ENCODE measurements at places on chromosomes 1 and 21. TPM values are rescaled to one million over a fixed set of nuclear protein-coding genes. Genes with fewer than 3 reads are reported as not detected.

Gene ZNF593OS
- polyA plus RNA-seq = 0.62 TPM

Gene LCE1A
- polyA plus RNA-seq = not detected

DNA sequence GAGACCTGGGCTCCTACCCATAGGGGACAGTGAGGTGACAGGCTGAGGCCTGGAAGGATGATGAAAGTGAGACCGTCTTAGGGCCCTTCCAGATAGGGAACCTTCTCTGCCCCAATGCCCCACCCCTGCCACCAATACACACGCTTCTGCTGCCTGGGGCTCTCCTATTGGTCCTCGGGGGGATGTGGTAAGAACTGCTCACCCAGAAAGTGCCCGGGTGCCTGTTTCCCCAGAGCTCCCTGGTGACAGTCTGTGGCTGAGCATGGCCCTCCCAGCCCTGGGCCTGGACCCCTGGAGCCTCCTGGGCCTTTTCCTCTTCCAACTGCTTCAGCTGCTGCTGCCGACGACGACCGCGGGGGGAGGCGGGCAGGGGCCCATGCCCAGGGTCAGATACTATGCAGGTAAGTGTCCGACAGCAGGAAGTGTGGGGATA lies 948 bp downstream of the SEMA4A start:
- DNase-seq = no peak

GRCh38 chr1:9013819-9014218 lies 12.4 kb downstream of the SLC2A7 start:
- no peak for DNase-seq

- no peak for DNase-seq
Measured at GRCh38 chr1:245650441-245650960, 495.7 kb downstream of the KIF26B start.

Gene SELP
- polyA plus RNA-seq = 9.5 TPM

Gene SLC1A7
- 0.08 TPM for polyA plus RNA-seq

DNA sequence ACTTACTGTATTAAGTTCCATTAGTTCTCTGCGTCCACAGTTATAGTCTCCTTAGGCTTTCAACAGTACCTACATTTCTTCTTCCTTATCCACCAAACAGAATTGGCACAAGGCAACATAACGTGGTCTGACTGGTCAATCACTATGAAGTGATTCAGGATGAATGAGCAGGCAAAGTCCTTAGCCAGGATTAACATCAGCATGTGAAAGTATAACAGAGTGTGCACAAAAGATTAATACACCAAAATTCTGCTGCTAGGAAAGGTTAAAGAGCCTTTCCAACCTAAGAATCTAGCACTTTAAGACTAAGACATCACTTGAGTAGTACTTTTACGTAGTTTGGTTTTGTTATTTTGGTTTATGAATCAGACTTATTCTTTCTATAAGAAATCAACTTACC lies 15.8 kb downstream of the DEPDC1 start:
- DNase-seq = no peak

DNA sequence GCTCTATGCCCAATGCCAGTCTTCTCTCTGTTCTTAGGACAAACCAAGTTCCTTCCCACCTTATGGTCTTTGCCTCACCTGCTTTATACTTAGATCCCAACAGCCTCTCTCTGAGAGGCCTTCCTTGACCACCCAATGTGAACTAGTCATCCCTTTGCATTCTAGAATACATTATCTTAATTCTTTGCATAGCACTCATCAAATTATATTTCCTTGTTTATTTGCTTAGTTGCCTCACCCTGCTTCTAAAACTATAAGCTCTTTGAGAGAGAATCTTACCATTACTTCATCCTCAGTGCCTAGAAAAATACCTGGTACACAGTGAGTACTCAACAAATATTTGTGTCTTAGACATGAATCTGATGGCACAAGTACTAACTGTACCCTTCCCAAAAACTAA lies 8.0 kb downstream of the PIGP start:
- DNase-seq = no peak

GRCh38 chr1:148315071-148315811 lies 163.2 kb upstream of the NBPF11 start:
- DNase-seq = no peak

- no peak for DNase-seq
Measured at GRCh38 chr1:6183520-6183989, 3.4 kb upstream of the CHD5 start.

- no peak for DNase-seq
Measured at GRCh38 chr1:159005161-159005560, 4.5 kb upstream of the IFI16 start.

DNA sequence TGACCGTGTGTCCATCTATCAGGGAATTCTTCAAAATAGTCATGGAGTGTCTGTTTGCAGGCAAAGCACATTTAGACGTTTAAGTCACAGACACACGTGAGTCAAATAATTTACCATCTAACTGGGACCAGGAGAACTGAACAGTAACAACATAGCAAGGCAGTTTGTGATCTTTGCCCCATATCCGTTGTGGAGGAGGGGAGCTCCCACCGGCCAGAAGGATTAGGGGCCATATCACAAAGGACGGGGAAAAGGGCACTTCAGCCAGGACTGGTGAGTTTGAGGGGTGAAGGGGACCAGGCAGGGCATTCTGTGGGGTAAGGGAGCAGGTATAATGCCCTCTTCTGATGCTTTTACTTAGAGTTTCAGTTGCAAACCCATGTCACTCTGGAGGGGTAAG lies 22.9 kb downstream of the ELAPOR1 start:
- DNase-seq = no peak

DNA sequence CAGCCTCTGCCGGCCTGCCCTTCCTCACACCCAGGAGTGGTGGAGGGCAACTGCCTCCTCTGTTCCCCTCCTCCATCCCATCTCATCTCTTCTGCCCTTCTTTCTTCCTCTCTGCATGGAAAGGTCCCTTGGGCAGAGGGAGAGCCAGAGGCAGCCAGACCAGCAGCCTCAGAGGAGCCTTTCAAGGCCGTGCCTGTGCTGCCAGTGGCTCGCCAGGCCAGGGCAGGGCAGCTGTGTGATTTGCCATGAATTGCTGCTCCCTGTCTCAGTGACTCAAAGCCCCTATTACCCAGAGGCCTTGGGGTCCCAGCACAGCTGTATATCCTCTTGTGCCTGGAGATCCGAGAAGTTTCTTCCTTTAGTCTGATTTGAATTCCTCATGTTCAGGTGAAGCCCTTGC lies 21.9 kb downstream of the TMCC2 start:
- no peak for DNase-seq

- DNase-seq = no peak
Measured at GRCh38 chr1:110615548-110616130, 9.5 kb upstream of the KCNA2 start.

Gene LCE1D
- polyA plus RNA-seq = not detected

DNA sequence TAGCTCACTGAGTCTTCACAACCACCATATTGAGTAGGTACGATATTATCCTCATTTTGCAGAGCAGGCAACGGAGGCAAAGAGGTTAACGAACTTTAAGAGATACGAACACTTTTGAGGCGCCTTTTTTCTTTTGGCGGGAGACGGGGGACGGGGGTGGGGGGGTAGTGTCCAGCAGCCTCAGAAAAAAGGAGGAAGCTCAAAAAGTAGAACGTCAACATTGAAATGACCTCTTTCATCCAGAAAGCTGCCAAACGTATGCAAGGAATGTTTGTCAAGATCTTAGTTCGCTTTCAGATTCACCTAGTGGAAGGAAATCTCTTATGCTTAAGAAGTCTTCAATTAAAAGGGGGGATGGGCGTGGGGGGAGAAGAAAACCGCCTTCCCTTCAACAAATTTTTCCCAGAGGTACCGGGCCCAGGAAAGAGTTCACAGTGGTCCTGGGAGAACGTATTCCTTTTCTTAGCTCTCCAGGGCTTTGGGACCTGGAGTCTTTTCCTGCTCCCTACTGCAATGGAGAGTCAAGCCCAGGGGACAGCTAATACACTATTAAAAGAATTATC lies 1.1 kb upstream of the PCAT6 start:
- no peak for DNase-seq

- no peak for DNase-seq
Measured at GRCh38 chr1:46575300-46575699, 23.9 kb upstream of the KNCN start.

Gene CELA2A
- polyA plus RNA-seq = 0.31 TPM

DNA sequence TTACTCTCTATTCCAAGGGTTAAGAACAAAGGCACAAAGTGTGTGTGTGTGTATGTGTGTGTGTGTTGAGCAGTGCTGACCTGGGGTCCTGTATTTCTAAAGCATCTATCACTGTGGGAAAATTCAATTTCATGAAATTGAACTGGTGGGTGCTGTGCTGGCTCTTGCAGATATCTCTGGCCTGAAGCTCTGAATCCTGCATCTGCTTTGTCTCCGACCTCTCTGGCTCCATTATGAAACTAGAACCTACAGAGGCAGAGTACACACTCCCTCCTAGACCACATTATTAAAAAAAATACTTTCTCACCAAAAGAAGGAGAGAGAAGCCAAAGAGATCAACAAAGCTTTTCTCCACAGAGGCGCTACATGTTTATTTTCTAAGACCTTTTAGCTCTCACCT lies 88.4 kb upstream of the PDE4B start:
- DNase-seq = no peak

Gene ETS2
- 45.0 TPM for polyA plus RNA-seq

GRCh38 chr1:109368464-109368863 lies 29.3 kb downstream of the SORT1 start:
- DNase-seq = no peak

GRCh38 chr1:207959910-207960309 lies 49.0 kb upstream of the CD34 start:
- no peak for DNase-seq

- DNase-seq = no peak
Measured at GRCh38 chr1:113058941-113059706, 13.9 kb upstream of the LRIG2 start.

DNA sequence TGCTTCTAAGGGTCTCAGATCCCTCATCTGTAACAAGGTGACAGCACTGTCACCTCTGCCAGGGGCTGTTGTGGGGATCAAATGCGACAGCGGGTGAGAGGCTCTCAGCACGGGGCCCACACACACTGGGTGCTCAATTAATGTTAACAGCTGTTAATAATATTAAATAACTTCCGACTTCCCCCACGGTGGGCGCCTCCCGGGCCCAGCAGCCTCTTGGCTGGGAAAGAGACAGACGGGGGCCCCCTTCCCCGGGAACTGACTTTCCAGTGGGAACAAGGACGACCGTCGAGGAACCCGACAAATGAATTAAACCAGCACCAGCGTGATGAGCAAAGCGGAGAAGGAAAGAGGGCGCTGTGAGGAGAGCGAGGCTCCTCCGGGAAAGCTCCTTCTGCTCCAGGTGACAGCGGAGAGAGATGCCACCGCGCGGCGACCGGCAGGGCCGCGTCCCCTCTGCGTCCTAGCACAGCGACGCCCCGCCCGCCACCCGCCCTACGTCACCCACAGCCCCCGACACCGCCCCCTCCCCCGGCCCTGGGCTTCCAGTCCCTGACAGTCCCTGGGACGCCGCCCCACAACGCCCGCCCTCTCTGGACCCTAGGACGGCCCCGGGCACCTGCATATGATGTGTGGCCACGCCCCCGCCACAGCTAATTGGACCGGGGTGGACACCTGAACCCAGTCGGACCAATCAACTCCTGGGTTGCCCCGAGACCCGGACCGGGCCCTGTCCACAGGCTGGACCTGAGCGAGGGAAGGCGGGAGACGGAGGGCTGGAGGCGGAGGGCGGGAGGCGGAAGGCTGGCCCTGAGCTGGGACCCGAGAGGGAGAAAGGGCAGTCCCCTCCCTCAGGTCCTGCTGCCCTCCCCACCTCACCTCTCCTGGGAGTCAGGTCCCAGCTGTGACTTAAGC lies 38.2 kb downstream of the MATN1 start:
- DNase-seq = peak; percentile 16

DNA sequence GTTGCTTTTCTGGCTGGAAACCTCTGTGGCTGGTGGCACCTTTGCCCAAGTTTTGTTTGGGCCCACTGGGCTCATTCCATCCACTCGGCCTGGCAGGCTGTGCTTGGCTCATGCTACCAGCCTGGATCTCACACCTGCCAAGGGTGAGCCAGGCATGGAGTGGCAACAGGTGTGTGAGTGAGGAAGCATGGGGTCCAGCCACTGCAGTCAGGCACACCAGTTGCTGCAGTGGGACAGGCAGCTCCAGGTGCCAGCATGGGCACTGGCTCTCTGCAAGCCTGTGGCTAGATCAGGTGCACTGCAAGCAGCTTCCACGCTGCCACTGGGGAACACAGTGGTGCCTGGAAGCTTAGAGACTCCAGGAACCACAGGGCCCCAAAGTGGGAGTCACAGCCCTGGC lies 57.0 kb downstream of the NUP210L start:
- no peak for DNase-seq

DNA sequence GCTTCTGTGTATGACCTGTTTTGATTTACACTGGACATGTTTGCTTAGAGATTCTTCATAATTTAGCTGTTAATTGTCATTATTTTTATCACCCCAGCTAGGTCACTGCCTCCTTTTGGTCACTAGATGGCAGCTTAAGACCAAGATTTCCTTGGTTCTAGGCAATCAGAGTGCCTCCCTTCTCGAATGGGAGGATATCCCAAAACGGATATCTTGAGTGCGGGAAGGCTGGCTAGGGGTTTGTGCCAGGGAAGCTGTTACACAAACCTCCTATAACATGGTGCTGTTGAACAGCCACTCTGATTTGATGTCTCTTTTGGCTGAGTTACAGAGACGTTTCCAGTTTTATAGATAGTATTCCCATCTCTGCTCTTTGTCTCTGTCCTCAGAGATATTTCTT lies 283.5 kb downstream of the S1PR1 start:
- peak; percentile 21 for DNase-seq

Gene SH3D21
- polyA plus RNA-seq = 21.4 TPM

- no peak for DNase-seq
Measured at GRCh38 chr21:17699524-17700189, 87.0 kb upstream of the BTG3 start.

Gene SLC6A9
- polyA plus RNA-seq = 6.3 TPM

GRCh38 chr1:170687621-170688020 lies 23.7 kb downstream of the PRRX1 start:
- DNase-seq = no peak

DNA sequence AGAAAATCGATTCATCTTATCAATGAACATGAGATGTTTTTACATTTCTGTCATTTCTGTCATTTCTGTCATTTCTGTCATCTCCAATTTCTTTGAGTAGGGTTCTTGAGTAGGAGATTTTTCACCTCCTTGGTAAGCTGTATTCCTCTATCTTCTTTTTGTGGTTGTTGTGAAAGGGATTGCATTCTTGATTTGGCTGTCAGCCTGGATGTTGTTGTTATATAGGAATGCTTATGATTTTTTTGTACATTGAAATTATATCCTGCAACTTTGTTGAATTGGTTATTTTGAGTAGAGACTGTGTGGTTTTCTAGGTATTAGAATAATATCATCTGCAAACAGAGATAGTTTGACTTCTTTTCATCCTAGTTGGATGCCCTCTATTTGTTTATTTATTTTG lies 1233.7 kb downstream of the PLA2G4A start:
- no peak for DNase-seq
